Pancreas (tissue), 10 donors: ENCODE measurements at places on chromosomes 2 and 18. TPM values are rescaled to one million over a fixed set of nuclear protein-coding genes. Genes with fewer than 3 reads are reported as not detected.

The ZCCHC2 gene
- 7.5 TPM for total RNA-seq

The IL36A gene
- not detected for total RNA-seq

- no peak for DNase-seq
Measured at GRCh38 chr2:219524817-219525216, 10.5 kb downstream of the ASIC4 start.

DNA sequence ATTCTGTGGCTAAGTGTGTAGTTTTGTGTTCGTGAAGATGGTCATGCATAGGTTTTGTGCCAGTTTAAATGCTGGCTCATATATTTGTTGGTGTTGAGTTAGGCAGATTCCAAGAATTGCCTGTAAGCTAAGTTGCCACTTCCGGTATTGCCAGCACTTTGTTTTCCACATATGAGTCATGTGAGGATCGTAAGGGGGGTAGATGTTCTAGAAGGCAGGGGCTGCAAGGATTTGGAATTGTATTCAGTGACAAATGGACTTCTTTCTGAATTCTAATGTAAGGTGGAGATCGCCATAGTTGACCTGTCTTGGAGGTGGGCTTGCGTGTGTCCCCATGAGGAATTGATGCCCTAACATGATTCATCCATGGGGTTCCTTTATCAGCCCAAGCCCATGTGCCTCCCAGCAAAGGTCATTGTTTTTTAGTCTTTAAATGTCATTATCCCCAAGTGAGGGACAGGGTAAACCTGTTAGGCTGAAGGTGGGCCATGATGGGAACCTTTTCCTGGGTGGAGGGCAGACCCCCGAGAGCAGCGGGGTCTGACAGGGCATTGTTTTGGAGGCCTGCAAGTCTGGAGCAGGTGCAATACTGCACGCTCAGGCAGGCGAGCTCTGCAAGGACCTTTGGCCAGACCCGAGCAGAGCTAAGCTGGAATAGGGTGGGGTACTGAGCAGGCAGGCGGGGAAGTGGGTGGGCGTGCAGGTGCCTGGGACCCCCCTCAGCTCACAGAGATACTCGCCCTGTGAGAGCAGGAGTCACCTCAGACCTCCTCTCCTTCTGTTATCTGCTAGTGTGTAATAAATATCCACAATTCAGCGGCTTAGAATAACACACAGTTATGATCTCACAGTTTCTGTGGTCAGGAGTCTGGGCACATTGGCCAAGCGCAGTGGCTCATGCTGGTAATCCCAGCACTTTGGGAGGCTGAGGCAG, 77.4 kb downstream of the LRRFIP1 start:
- no peak for DNase-seq

DNA sequence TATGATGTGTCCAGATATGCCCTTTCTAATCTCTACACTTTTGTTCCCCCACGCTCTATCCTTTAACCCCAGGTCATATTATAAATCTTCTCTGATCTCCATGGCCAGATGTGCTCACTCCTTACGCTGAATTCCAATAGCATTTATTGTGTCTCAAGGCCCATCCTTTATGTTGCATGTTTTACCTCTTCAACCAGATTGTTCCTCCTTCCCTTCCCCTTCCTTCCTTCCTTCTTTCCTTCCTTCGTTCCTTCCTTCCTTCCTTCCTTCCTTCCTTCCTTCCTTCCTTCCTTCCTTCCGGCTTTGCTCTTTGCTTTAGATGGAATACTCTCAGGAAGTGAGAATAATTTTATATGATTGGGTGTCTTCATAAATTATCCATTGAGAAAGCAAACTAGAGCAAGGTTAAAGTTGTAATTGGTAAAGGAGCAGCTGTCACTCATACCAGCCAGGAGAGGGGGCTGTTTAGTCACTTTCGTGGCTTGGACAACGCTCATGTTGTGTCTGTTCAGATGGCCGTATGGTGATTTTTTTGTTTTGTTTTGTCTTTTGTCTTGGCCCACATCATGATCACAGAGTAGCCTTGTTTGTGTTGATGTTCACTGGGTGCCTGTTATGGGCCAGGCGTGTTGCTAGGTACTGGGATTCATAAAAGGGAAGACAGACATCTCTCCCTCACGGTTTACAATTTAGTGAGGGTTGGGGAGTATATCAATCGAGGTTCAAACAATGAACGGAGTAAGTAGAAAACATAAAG, 68.0 kb downstream of the DAW1 start:
- no peak for DNase-seq

DNA sequence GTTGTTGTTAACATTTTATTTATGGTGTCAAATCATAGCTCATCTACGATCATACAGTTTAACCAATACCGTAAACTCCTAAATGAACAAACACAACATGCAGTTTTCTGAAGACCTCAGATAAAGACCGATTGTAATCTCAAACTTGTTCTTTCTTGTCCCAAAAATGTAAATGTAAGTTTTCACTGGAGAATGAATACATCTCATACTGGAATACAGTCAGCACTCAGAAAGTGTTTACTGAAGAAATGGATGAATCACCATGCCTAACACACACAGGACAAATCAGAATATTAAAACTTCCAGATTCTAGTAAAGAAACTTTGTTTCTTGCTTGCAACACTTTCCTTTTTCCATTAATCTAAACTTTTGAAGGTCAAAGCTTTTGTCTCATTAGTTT, 380.5 kb downstream of the DLGAP1 start:
- DNase-seq = no peak

DNA sequence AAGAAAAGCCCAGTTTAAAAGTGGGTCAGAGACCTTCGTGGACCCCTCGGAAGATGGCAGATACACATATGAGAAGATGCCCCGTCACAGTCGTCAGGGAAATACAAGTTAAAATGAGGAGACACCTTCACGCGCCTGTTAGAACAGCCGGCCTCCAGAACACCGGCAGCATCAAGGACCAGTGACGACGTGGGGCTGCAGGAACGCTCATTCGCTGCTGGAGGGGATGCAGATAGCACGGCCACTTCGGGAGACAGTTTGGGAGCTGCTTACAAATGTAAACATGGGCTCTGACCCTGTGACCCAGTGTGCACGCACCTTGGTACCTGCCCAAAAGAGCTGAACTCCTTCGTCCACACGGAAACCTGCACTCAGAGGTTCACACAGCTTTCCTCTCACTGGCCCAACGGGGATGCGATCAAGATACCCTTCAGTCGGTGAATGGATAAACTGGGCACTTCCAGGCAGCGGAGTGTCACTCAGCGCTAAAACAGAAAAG, 83.7 kb upstream of the CTDP1 start:
- no peak for DNase-seq

DNA sequence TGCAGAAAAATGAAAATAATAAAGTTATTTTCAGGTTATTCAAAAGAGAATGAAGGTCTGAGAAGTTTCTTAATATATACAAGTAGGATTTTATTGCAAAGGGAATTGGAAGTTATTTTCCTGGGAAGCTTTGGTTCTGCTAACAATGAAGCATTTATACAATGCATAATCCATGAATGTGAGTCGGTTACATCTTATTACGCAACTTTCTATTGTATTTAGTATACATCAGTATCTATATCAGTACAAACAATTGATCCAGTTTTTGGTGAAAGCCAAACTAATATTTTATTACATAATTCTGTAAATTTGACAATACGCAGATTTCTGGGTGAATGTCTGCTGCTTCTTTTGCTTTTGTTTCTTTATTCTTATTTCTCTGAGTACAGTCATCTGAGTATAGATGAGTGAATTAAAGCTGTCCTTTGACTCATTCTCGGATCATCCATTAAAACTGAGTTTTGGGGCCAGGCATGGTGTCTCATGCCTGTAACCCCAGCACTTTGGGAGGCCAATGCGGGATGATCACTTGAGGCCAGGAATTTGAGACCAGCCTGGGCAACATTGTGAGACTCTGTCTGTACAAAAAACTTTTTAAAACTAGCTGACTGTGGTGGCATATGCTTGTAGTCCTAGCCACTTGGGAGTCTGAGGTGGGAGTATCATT, 108.5 kb downstream of the SOCS6 start:
- DNase-seq = no peak
